ENCODE measurements at places on chromosomes 7 and 10. TPM values are rescaled to one million over a fixed set of nuclear protein-coding genes. Genes with fewer than 3 reads are reported as not detected.

GRCh38 chr10:124119946-124120345, 26.5 kb upstream of the CHST15 start:
- no peaks in the 10 kb centered on the region for H3K27me3 ChIP-seq
- peak overlapping the region; percentile 75 for H3K27ac ChIP-seq
- no peaks in the 10 kb centered on the region for H3K36me3 ChIP-seq
- H3K4me1 ChIP-seq, result peaks cover 29% of the 10 kb centered on the region

DNA sequence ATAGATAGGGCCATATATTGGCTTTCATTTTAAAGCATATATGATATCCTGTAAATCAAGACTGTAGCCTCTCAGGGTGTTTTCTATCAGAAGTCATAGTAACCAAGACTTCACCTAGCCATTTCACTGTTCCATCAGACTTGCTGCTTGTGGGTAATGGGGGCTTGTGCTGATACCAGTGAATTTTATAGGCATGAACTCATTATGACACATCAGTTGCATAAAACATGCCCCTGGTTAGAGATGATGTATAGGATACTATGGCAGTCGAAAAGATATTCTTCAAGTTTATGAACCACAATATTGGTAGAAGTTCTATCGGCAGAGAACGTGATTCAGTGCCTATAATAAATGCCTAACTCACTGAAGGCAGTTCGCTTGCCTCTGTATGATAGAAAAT, 206.4 kb downstream of the ITGB1 start:
- H3K36me3 ChIP-seq, result no peaks in the 10 kb centered on the region
- H3K4me3 ChIP-seq, result no peak overlapping the region
- DNase-seq, result no peak
- H3K27me3 ChIP-seq, result no peaks in the 10 kb centered on the region
- no peak overlapping the region for H3K27ac ChIP-seq

GRCh38 chr7:39088730-39089593, 111.3 kb downstream of the POU6F2 start:
- no peaks in the 10 kb centered on the region for H3K4me1 ChIP-seq
- H3K27ac ChIP-seq, result no peak overlapping the region

Gene MRLN
- total RNA-seq, result not detected

DNA sequence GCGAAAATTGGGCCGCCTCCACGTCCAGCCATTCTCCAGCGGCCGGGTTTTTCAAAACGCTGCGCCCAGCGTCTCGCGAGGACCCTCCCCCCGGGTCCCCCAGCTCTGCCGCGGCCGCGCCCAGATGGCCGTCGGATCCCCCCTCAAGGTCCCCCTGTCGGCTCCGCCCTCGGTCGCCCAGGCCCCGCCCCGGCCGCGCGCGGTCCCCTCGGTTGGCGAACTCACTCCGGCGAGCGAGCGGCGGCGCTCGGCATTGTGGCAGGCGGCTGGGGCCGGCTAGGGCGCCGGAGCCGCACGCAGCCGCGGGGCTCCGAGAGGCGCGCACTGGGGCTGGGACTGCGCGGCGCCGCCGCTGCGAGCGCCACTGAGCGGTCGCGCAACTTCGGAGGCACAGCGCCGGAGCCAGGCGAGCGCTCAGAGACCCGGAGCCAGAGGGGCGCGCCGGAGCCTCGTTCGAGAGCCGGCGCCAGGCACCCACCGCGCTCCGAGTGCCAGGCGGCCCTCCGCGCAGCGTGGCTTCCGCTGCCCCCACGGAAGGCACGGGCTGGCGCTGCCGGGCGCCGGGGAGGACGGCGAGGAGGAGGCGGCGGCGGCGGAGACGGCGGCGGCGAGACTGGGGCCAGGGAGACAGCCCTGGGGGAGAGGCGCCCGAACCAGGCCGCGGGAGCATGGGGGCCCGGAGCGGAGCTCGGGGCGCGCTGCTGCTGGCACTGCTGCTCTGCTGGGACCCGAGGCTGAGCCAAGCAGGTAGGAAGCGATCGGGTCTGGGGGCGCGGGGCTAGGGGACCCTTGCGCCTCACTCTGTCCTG, at the start of gene UNC5B:
UNC5B (plus strand) TSS at position 253 of the 809 bp plus-strand sequence; CDS start at position 669, 416 bp downstream.
- H3K4me1 ChIP-seq, result peaks cover 46% of the 10 kb centered on the region
- H3K4me3 ChIP-seq, result peak within 1 kb of the TSS; percentile 90
- H3K27me3 ChIP-seq, result peaks cover 23% of the 10 kb centered on the region
- DNase-seq, result peak; percentile 92
- no peaks in the 10 kb centered on the region for H3K36me3 ChIP-seq

Gene CNNM1
- total RNA-seq, result 0.35 TPM

Gene MUC3A
- total RNA-seq, result 1.7 TPM

Gene LEP
- total RNA-seq, result not detected

DNA sequence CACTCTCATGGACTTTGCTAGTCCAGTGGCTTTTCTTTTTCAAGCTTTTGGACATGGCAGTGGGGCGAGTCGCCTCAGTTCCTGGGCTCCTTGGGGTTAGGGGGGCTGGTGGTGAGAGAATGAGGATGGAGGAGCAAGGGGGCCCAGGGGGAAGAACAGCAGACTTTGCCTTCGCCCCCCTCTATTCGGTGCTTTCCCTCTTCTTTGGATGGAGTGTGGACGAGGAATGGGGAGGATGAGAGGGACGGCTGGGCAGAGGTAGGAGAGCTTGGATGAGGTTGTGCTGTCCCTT, 255 bp downstream of the MAGI2 start:
- H3K27me3 ChIP-seq, result no peaks in the 10 kb centered on the region
- H3K4me3 ChIP-seq, result peak overlapping the region; percentile 72
- H3K27ac ChIP-seq, result peak overlapping the region; percentile 91
- DNase-seq, result no peak
- H3K36me3 ChIP-seq, result peaks cover 5% of the 10 kb centered on the region

GRCh38 chr10:97825020-97825760, 24.5 kb upstream of the GOLGA7B start:
- no peak overlapping the region for H3K27ac ChIP-seq
- no peak overlapping the region for H3K4me3 ChIP-seq
- DNase-seq, result no peak
- no peaks in the 10 kb centered on the region for H3K4me1 ChIP-seq
- H3K36me3 ChIP-seq, result no peaks in the 10 kb centered on the region

- H3K27me3 ChIP-seq, result no peaks in the 10 kb centered on the region
- no peaks in the 10 kb centered on the region for H3K4me1 ChIP-seq
- H3K36me3 ChIP-seq, result no peaks in the 10 kb centered on the region
- no peak for DNase-seq
- H3K27ac ChIP-seq, result no peak overlapping the region
- H3K4me3 ChIP-seq, result no peak overlapping the region
Observed at GRCh38 chr10:25820472-25820871, 113.6 kb upstream of the MYO3A start.

Gene POT1
- total RNA-seq, result 19.4 TPM

Gene LZTS2
- 52.6 TPM for total RNA-seq

Gene TET1
- 1.8 TPM for total RNA-seq

GRCh38 chr7:1117321-1117928, 29.5 kb downstream of the GPER1 start:
- no peak overlapping the region for H3K4me3 ChIP-seq
- H3K27me3 ChIP-seq, result no peaks in the 10 kb centered on the region
- no peak overlapping the region for H3K27ac ChIP-seq
- H3K4me1 ChIP-seq, result no peaks in the 10 kb centered on the region
- H3K36me3 ChIP-seq, result no peaks in the 10 kb centered on the region
- DNase-seq, result peak; percentile 43

DNA sequence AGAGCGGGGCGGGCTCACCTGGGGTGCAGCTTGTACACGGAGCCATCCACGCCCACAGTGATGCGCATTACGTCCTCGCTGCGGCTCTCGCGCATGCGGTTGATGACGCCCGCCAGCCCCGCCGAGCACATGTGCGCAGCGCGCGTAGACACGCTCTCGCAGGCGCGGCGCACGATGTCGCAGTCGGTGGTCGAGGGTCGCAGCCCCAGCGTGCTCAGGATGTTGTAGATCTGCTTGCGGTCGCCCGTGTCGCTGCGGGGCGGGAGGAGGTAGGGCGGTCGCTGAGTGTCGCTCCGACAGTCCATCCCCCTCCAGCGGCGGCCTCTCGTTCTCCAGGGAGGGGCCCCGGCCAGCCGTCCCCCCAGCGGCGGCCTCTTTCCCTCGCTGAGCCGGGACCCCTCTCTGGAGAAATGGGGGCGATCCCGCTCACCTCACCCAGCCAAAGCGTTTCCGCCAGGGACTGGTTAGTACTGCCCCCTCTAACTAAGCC, 4.4 kb upstream of the MYL7 start:
- peaks cover 25% of the 10 kb centered on the region for H3K27me3 ChIP-seq
- no peaks in the 10 kb centered on the region for H3K36me3 ChIP-seq
- H3K27ac ChIP-seq, result no peak overlapping the region
- H3K4me1 ChIP-seq, result peaks cover 17% of the 10 kb centered on the region
- DNase-seq, result no peak
- H3K4me3 ChIP-seq, result peak overlapping the region; percentile 51

Gene PAPOLB
- 0.24 TPM for total RNA-seq

GRCh38 chr10:6022660-6023059, 39.5 kb downstream of the IL2RA start:
- no peak overlapping the region for H3K27ac ChIP-seq
- no peak for DNase-seq
- H3K27me3 ChIP-seq, result no peaks in the 10 kb centered on the region
- H3K36me3 ChIP-seq, result no peaks in the 10 kb centered on the region

Gene ABCB1
- 4.3 TPM for total RNA-seq

DNA sequence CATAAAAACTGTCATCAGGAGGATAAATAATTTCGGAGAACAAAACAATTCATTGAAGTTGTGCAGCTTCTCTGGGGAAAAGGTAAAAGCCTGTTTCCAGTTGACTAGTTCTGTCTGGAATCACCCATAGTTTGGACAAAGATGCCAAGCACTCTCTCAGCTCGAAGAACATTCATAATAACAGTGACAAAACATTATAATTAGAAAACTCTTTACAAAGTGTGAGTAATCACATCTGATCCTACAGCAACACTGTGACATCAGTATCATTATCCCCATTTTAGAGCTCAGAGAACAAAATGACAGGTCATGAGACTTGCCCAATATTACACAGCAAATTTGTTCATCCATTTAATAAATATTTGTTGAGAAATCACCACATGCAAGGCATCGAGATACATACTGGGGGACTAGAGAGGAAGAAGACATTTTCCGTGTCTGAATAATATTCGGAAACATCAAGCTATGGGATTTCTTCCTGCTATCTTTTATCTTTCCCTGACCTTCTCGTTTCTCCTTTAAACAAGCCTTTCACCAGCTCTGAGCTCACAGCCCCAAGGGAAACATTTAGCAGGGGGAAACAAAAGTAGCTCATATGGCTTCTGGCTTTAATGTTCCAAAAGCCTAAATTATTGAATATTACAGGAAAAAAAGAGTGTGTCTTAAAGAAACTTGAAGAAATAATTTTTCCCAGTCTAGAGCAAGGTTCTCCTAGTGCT, 123.3 kb upstream of the GHITM start:
- no peaks in the 10 kb centered on the region for H3K36me3 ChIP-seq
- no peak for DNase-seq
- H3K27me3 ChIP-seq, result no peaks in the 10 kb centered on the region
- H3K4me1 ChIP-seq, result no peaks in the 10 kb centered on the region

Gene RAMP3
- total RNA-seq, result 183 TPM

DNA sequence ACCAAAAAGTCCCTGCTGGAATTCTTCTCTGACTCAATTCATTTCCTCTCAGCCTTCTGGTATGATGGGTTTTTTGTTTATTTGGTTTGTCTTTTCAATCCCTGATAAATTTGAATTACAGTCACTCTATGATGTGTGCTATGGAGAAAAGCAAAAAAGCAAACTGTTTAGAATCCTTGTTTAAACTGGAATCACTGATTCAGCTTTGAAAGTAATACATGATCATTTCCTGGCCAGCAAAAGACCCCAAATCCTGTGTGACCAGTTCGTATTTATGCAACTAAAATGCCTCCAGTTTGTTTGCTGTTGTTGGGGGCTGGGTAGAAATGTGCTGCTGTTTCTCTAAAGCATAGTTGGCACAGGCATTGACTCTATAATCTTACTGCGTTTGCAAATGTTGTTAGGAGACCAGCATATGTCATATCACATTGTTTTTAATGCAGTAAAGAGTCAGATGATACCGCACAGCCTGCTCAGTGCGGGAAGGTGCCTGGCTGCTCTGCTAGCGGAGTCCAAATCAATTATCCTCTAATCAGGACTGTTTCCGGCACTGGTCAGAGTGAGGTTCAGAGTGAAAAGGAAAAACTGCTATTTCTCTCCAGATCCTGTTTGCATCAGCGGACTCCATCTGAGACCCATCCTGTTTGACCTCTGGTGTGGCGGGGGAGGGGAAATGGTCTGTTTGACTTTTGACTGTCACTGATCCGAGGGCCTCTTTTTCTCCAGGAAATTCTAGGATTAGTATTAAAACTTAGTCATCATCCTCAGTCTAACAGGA, 40.6 kb upstream of the ADD3 start:
- peaks cover 18% of the 10 kb centered on the region for H3K4me1 ChIP-seq
- no peaks in the 10 kb centered on the region for H3K27me3 ChIP-seq
- DNase-seq, result no peak
- H3K27ac ChIP-seq, result no peak overlapping the region

DNA sequence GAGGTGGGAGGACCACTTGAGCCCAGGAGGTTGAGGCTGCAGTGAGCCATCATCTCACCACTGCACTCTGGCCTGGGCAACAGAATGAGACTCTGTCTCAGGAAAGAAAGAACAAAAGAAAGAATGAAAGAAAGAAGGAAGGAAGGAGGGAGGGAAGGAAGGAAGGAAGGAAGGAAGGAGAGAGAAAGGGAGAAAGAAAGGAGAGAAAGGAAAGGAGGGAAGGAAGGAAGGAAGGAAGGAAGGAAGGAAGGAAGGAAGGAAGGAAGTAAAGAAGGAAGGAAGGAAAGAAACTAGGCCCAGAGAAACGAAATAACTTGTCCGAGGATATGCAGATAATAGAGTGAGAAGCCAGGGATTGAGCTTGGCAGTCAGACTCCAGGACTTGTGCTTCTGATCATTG, 102.1 kb downstream of the SKIDA1 start:
- no peaks in the 10 kb centered on the region for H3K4me1 ChIP-seq
- no peak for DNase-seq
- H3K27me3 ChIP-seq, result no peaks in the 10 kb centered on the region
- H3K27ac ChIP-seq, result no peak overlapping the region

DNA sequence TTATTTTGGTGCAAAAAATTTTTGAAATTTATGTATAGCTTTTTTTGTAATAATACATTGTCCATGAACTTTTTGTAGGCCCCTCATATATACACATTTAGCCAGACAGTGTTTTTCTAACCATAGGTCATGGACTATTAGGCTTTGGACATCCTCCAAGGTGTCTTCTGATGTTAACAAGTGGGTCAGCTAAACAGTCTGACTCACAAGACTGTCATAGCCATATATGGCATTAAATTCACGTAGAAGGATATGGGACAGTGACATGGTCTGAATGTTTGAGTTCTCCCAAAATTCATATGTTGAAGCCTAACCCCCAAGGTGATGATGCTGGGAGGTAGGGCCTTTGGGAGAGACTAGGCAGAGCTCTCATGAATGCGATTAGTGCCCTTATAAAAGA, 14.0 kb upstream of the NUB1 start:
- H3K36me3 ChIP-seq, result no peaks in the 10 kb centered on the region
- DNase-seq, result no peak
- H3K27ac ChIP-seq, result no peak overlapping the region
- no peaks in the 10 kb centered on the region for H3K4me1 ChIP-seq

- H3K36me3 ChIP-seq, result no peaks in the 10 kb centered on the region
- DNase-seq, result no peak
- peak overlapping the region; percentile 86 for H3K27ac ChIP-seq
- no peaks in the 10 kb centered on the region for H3K27me3 ChIP-seq
- peaks cover 55% of the 10 kb centered on the region for H3K4me1 ChIP-seq
Observed at GRCh38 chr10:74824184-74824899, 2.1 kb upstream of the KAT6B start.

Data from lower lobe of right lung (tissue), 2 donors.